Activated naive CD8-positive, alpha-beta T cell treated with anti-CD3 and anti-CD28 coated beads, Interleukin-2, amount 10 ng/mL, durations not matched to agents 7 days and 5 days (primary cell): ENCODE measurements at places on chromosomes 2 and 18. TPM values are rescaled to one million over a fixed set of nuclear protein-coding genes. Genes with fewer than 3 reads are reported as not detected.

DNA sequence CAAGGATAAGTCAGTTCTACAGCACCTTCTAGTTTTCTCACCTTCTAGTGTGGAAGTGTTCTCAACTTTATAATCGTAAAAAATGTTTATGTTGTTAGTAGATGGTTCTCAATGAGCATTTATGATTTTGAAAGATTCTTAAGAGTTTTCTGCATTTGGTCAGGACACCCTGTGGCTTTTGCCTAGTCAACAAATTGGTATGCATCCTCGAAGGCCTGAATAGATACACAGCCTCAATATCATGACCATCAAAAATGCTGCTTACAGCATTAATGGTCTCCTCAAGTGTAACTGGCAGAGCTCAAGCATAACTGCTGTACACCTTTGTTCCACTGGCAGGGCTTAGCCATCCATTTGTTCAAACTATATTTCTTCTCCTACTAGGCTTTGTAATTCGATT lies 96.7 kb downstream of the CRACDL start:
- H3K27ac ChIP-seq: no peak overlapping the region
- no peak overlapping the region for H3K4me3 ChIP-seq
- peaks cover 21% of the 10 kb centered on the region for H3K27me3 ChIP-seq

GRCh38 chr2:10006236-10007161 lies 36.9 kb upstream of the KLF11 start:
- no peaks in the 10 kb centered on the region for H3K36me3 ChIP-seq
- H3K27me3 ChIP-seq: peaks cover 19% of the 10 kb centered on the region
- no peak for DNase-seq
- no peak overlapping the region for H3K4me3 ChIP-seq
- H3K4me1 ChIP-seq: no peaks in the 10 kb centered on the region

- H3K36me3 ChIP-seq: no peaks in the 10 kb centered on the region
- no peak for DNase-seq
- H3K4me3 ChIP-seq: no peak overlapping the region
- peaks cover 3% of the 10 kb centered on the region for H3K27me3 ChIP-seq
These were observed 282.9 kb downstream of the DYSF start for GRCh38 chr2:71736091-71736861.

DNA sequence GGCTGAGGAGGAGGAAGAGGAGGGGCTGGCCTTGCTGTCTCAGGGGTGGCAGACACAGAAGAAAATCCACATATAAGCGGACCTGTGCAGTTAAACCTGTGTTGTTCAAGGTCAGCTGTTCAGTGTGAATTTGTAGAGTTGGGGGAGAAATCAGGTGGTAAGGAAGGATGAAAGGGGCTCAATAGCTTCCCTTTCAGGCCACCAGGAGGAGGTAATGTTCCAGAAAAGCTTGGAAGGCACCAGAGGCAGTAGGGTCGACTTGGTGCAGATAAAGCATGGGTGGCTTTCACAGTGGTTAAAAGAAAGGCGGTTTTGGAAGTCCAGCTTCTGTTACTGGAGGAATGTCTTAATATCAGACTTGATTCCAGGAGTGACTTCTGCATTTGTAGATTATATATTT lies 167.4 kb downstream of the THSD7B start:
- H3K4me1 ChIP-seq: no peaks in the 10 kb centered on the region
- no peak overlapping the region for H3K27ac ChIP-seq
- no peaks in the 10 kb centered on the region for H3K36me3 ChIP-seq
- no peak overlapping the region for H3K4me3 ChIP-seq
- no peaks in the 10 kb centered on the region for H3K27me3 ChIP-seq

- H3K36me3 ChIP-seq: peaks cover 3% of the 10 kb centered on the region
- H3K4me1 ChIP-seq: peaks cover 22% of the 10 kb centered on the region
- H3K27ac ChIP-seq: no peak overlapping the region
- DNase-seq: no peak
- no peaks in the 10 kb centered on the region for H3K27me3 ChIP-seq
These were observed 35.7 kb downstream of the ODC1 start for GRCh38 chr2:10412380-10412779.

- peaks cover 2% of the 10 kb centered on the region for H3K27me3 ChIP-seq
- H3K4me1 ChIP-seq: peaks cover 46% of the 10 kb centered on the region
- H3K36me3 ChIP-seq: peaks cover 10% of the 10 kb centered on the region
- peak overlapping the region; percentile 96 for H3K4me3 ChIP-seq
- H3K27ac ChIP-seq: peak overlapping the region; percentile 88
These were observed 597 bp downstream of the PECR start for GRCh38 chr2:216081012-216081411.

- H3K27me3 ChIP-seq: no peaks in the 10 kb centered on the region
- no peaks in the 10 kb centered on the region for H3K4me1 ChIP-seq
- no peaks in the 10 kb centered on the region for H3K36me3 ChIP-seq
- H3K4me3 ChIP-seq: no peak overlapping the region
These were observed 1551.7 kb upstream of the SLC39A10 start for GRCh38 chr2:194105358-194105757.

DNA sequence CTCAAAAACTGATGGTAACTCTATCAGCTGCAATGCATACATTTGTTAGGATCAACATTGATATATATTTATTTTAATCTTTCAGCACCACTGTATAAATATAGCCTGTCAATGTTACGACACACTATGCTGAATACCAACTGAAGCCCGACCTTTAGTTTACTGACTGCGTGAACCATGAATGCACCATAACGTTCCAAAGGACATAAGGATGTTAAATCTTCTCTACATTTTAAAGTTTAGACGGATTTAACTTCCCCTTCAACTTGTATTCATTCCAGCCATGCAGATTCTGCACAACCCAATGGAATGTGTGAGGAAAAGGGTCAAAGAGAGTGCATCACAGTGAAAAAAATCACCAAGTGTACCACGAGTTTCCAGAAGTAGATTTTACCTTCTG lies 489.5 kb downstream of the IRS1 start:
- H3K27me3 ChIP-seq: peaks cover 5% of the 10 kb centered on the region
- no peak for DNase-seq
- H3K4me3 ChIP-seq: no peak overlapping the region
- no peaks in the 10 kb centered on the region for H3K36me3 ChIP-seq

GRCh38 chr2:28654663-28655320 lies 96.8 kb upstream of the PPP1CB start:
- H3K27ac ChIP-seq: no peak overlapping the region
- H3K4me1 ChIP-seq: peaks cover 9% of the 10 kb centered on the region
- peaks cover 4% of the 10 kb centered on the region for H3K27me3 ChIP-seq
- H3K36me3 ChIP-seq: no peaks in the 10 kb centered on the region
- no peak for DNase-seq

The TFCP2L1 gene
- total RNA-seq: 0.06 TPM

The ANKRD30B gene
- total RNA-seq: not detected
